ENCODE measurements at places on chromosomes 16 and 17. TPM values are rescaled to one million over a fixed set of nuclear protein-coding genes. Genes with fewer than 3 reads are reported as not detected.

Gene VPS25
- 30.3 TPM for total RNA-seq

GRCh38 chr16:69435977-69436820, 11.8 kb downstream of the CYB5B start:
- no peak for DNase-seq

- no peak for DNase-seq
These were observed 215.7 kb downstream of the IRX3 start for GRCh38 chr16:54070789-54071343.

GRCh38 chr16:71648921-71649320, 22.9 kb downstream of the MARVELD3 start:
- no peak for DNase-seq

Data from Right ventricle myocardium superior (tissue), 1 donor.